ENCODE measurements at places on chromosomes 7 and 10. TPM values are rescaled to one million over a fixed set of nuclear protein-coding genes. Genes with fewer than 3 reads are reported as not detected.

Gene TRPV5
- not detected for total RNA-seq

Gene UTF1
- not detected for total RNA-seq

DNA sequence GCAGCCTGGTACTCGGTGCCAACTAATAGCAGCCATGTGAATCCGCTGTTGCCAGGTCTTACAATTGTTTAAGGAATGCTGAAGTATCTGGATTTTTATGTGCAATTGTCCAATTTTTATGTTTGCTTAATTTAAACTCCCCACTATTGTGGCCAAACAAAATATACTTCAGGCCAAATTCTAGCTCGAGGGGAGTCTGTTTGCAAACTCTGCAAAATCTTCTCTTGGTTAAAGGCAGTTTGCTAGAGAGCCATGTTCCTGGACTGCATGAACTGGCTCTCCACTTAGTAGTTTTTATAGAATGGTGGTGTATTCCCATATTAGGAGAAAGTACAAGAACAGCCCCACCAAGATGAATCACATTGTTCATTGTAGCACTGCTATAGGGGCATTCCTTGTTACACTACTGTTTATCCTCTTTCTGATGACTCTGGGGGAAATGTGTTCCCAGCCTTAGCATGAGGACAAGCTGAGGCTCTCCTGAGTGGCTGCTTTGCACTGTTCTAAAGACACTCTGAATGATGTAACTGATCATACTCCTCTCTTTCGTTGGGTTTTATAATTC, 178.0 kb upstream of the GLI3 start:
- DNase-seq, result no peak

DNA sequence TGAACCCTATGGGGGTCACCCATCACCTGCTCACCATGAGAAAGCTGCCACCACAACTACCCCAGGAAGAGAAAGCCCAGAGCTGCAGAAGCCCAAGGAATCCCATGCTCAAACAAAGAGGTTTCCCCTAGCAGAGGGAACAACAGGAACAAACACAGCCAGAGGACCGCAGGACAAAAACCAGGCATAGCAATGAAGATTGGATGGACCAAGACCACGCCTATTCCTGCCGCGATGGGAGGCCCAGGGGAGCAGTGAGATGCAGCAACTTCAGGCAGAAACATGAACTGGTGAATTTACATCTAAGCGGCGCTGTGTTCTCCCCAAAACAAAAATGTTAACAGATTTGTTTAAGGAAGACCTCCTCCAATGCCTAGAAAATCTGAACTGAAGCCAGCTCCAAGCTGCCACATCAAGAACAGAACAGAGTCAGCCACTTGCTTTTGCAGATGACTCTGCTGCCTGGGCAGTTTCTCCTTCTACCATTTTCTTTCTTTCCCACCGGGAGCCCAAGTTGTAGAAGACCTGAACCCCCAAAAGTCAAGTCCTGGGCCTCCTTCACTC, 134.2 kb upstream of the NEBL start:
- DNase-seq, result no peak

- DNase-seq, result no peak
These were observed 31.3 kb upstream of the FOXL3 start for GRCh38 chr7:258476-259190.

Data from lower leg skin (tissue), 4 donors.